ENCODE measurements at places on chromosomes 2 and 18.
A peak's percentile ranks its signal among the peaks of the same experiment; 100 is the strongest.

DNA sequence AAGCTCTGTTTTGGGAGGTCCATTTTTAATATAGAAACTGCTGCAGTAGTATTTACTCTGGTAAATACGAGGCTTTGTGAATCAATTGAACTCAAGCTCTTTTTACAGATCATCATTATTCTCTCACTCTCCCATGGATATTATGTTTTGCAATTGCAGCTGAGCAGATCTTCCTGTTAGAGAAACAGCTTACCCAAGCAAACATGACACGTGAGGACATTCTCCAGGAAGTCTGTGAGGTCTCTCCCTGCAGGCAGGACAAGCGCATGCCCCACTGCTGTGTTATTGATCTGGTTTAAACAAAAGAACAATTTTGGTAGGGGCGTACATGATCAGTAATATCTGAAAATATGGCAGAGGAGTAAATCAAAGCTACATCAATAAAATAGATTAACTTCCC, 72.1 kb downstream of the COL6A3 start:
- DNase-seq, result no peak

- no peak for DNase-seq
Observed at GRCh38 chr2:185645529-185645928, 93.1 kb upstream of the FSIP2 start.

DNA sequence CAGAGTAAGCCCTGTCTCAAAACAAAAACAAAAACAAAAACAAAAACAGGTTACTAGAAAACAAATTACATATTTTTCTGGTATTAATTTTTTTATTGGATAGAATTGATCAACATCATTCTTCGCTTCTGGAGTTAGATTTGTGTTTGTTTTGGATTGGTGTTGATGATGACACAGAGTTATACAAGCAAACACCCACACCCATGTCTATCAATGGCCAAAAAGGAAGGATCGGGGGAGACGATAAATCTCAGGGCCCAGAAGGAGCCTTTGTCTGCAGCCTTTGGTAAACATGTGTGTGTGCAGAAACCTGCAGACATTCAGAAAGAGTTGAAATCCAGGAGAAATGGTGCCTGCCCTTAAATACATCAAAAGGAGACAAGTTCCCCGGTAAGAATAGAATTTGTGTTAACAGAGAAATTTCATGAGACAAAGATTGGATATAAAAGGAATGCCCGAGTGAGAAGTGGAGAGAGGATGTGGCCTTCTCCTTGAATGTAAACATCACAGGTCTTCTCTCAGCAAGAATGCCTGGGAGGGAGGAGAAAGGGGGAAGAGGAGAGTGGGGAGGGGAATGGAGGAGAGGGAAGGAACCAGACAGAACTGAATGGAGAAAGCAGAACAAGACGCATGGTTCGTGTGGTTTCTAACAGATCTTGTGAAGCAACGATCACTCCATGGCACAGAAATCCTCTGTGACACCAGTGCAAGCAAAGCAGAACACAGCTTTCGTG, 40.4 kb upstream of the TMEM178A start:
- DNase-seq, result no peak

DNA sequence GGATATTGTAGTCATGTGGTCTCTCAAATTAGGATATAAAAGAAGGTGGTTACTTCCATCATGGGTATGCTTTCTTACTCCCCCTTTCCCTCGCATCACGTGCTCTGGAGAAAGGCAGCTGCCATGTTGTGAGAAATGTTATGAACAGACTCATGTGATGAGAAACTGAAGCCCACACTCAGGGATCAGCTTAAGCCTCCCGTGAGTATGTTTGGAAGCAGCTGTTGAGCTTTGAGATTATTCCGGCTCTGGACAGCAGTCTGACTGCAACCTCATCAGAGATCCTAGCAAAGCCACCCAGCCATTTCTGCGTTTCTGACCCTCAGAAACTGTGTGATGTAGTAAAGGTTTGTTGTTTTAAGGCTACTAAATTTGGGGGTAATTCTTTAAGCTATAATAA, 700.1 kb downstream of the ADCYAP1 start:
- no peak for DNase-seq

- no peak for DNase-seq
Observed at GRCh38 chr2:102789349-102790090, 27.7 kb downstream of the TMEM182 start.

DNA sequence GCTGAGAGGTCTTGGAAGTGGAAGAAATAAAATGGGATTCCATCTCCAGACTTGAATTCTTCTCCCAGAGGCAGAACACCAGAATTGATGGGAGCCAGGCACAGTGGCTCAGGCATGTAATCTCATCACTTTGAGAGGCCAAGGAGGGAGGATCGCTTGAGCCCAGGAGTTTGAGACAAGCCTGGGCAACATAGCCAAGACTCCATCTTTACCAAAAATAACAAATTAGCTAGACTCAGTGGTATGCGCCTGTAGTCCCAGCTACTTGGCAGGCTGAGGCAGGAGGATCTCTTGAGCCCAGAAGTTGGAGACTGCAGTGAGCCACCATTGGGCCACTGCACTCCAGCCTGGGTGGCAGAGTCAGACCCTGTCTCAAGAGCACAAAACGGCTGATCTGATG, 144.3 kb downstream of the C1D start:
- DNase-seq, result no peak

- peak; percentile 39 for DNase-seq
Observed at GRCh38 chr18:76452357-76452756, 42.7 kb downstream of the ZNF516 start.

DNA sequence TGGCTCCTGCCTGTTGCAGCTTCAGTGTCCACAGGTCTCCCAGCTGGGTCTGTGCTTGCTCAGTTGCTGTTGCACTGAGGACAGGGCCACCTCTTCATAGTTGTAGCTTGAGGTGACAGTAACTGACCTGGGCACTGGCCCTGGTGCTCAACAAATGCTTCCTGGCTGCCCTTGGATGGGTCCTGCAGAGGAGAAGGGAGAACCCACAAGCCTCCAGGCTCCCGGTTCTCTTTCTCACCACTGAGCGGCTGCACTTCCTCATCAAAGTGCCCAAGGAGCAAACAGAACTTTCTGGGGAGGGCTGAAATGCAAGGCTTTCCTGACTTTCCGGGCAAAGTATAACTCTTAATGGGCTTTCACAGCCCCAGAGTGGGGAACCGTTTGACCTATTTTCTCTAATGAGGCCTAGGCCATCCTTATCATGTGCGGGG, 38.7 kb downstream of the LCT start:
- no peak for DNase-seq

GRCh38 chr2:231396058-231396821, 730 bp downstream of the B3GNT7 start:
- DNase-seq, result no peak

- DNase-seq, result no peak
Observed at GRCh38 chr2:205792908-205793307, 110.6 kb downstream of the NRP2 start.

- peak; percentile 36 for DNase-seq
Observed at GRCh38 chr2:71941726-71942525, 205.7 kb downstream of the CYP26B1 start.

GRCh38 chr2:190407246-190407661, 901 bp upstream of the MFSD6 start:
- no peak for DNase-seq

DNA sequence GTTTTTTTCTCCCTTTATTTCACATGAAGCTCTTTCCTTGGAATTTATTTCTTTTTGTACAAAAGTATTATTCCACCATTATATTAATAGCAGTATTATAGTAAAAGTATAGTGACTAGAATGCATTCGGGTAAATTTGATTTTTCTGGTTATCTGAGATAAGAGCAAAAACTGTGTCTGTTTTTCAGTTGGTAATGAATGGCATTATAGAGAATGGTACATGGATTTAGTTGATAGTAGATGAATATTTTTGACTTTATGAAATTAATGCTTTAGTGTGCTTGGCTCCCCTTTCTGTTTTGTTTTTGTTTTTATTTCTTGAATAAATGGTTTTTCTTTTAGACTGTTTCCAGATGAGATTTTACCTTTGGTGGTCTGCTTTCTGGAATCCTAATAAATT, 71.8 kb downstream of the MTA3 start:
- DNase-seq, result no peak

- DNase-seq, result no peak
Observed at GRCh38 chr2:237700512-237701032, 73.2 kb downstream of the LRRFIP1 start.

DNA sequence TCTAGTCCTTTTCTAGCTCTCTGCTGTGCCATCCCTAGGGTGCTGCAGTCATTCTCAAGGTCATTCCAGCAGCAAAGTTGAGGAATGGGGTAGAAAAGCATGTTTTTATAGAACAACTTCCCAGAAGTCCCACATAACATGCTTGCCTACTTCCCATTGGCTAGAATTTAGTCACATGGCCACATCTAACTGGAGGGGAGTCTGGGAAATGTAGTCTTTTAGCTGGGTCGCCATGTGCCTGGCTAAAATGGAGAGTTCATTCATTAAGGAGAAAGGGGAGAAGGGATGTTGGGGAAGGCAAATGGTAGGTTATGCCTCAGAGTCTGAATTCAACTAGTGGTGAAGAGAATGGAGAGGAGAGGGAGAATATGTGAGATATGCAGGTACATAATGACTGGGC, 85.7 kb downstream of the SLC4A3 start:
- DNase-seq, result no peak

GRCh38 chr2:23420840-23421476, 36.0 kb downstream of the KLHL29 start:
- DNase-seq, result peak; percentile 22

DNA sequence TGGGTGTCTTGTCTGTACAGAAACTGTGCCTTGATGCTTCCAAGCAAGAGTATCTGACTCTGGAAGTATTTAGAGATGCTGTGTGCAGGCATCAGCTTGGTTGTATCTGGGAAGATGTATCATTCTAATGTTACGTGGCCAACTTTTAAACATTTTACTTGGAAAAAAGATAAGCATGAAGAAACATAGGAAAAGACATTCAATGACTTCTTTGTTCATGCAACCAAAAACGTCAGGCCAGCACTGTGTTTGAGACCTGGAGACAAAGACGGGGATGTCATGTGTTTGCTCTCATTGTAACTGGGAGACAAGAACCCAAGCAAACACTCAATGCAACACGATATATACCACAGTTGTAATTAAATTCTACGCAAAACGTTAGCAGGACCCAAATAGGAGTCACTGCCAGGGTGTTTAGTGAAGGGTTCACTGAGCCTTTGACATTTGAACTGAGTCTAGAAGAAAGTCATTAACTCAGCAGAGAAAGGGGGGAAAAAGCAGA, 8.9 kb upstream of the SESTD1 start:
- DNase-seq, result no peak

DNA sequence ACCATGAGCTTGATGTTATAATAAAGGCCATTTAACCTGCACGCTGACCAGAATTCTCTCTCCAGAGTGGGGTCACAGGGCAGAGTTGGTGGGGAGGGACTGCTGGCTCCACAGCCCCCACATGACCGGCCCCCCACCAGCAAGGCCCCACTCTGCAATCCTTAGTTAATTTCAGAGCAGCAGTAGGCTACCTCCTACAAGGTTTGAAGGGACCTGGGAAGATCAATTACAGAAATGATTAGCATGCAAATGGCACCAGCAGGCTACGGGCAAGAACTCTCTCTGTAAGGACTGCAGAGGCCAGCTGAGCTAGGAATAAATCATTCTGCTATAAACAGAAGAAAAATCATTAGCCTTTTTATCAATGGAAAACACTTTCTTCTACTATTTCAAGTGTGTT, 135.3 kb downstream of the C1D start:
- no peak for DNase-seq

- no peak for DNase-seq
Observed at GRCh38 chr2:86633155-86633651, 9.5 kb upstream of the RNF103 start.

- DNase-seq, result no peak
Observed at GRCh38 chr2:24515831-24516230, 24.8 kb downstream of the NCOA1 start.

GRCh38 chr2:32963941-32964340, 17.2 kb downstream of the LTBP1 start:
- DNase-seq, result no peak

- DNase-seq, result no peak
Observed at GRCh38 chr2:217835931-217836891, 166.6 kb downstream of the TNS1 start.

DNA sequence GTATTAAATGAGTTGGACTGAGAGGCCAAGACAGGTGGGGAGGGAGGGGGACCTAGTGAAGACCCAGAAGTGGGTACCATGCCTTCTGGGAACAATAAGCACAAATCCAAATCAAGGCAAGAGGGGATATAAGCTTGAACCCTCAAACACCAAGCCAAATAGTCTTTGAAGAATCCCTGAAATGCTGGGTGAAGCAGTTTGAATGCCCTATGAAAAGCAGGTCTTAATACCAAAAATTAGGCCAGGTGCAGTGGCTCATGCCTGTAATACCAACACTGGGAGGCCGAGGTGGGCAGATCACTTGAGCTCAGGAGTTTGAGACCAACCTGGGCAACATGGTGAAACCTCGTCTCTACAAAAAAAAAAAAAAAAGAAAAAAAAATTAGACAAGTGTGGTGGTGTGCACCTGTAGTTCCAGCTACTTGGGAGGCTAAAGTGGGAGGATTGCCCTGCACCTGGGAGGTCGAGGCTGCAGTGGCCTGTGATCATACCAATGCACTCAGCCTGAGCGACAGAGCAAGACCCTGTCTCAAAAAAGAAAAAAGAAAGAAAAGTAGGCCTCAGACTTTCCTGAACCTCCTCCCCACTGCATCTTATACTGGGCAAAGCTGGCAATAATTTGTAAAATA, 3.5 kb downstream of the PCBP1 start:
- DNase-seq, result no peak

DNA sequence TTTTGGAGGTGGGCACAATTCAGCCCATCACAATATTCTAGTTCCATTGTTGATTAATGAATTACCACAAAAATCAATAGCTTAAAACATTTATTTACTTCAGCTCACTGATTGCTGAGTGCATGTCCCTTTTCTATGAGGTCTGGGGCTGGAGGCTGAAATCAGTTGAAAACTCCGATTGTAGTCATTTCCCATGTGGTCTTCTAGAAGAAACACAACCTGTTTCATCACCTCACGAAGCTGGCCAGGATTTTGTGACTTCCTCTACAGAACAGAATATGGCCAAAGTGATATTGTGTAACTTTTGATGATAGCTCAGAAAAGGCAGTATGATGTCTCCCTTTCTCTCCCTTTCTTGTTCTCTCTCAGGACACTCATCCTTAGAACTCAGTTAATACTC, 44.1 kb upstream of the CYRIA start:
- no peak for DNase-seq

DNA sequence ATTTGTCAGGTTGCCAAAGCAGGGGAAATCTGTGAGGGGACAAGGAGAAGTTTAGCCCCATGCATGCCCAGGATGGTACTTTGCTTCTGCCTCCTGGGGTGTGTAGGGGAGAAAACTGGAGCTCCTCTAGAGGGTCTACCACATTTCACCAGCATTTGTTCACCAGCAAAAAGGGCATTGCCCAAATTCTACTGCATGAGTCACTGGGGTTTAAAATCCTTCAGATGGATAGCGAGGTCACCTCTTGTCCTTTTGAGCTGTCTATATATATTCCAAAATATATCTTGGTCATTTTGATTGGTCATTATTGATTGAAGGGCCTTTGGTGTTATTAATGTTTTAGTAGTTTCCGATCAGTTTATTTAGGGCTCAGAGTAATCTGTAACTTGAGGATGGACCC, 18.7 kb downstream of the FHOD3 start:
- no peak for DNase-seq

GRCh38 chr2:151774506-151774905, 40.2 kb upstream of the NEB start:
- no peak for DNase-seq
